Skeletal muscle cell (primary cell): ENCODE measurements at places on chromosomes 5 and 9.

DNA sequence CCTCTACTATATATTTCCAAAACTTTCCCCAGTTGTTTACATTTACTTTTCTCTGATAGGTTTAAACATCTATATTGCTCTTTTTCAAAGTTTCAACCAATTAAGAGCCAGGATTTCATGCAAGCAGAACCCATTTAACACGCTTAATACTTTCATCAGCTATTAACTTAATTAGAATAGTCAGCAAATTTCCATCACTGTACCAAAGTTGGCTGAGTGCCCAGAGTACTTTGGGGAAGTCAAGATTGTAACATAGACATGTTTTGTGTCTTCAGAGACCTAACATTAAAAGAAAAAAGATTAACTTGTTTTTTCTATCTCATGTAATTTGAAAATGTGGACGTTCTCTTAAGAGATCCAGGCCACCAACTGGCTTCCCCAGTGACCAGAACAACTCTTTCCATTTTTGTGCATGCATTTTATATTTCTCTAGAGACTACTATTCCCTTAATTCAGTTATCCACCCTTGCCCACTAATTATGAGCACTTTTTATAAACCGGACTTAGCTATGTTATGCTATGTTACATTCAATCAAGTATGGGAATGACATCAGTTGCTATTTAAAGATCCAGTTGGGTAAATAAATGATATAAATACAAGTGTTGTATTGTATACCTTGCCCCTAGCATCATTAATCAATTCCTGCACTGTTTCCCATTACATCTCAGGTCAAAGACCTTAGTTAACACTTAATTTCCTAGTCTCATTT is 478.1 kb upstream of the NMUR2 start:
- DNase-seq = no peak

DNA sequence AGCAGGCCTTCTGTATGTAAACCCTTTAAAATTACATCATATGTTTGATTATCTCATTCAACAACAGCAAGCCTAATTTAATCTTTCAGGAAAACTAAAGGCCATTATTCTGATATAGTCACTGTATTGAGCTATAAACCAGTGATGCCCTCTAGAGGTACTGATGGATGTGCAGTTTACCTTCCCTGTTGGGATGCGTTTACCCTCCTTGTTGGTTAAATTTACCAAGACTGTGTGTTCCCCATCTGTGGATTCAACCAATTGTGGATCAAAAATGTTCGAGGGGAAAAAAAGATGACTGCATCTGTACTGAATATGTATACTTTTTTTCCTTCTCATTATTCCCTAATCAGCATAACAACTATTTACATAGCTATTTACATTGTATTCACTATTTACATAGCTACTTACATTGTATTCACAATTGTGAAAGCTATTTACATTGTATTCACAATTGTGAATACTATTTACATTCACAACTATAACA is 3.7 kb upstream of the BAAT start:
- no peak for DNase-seq

DNA sequence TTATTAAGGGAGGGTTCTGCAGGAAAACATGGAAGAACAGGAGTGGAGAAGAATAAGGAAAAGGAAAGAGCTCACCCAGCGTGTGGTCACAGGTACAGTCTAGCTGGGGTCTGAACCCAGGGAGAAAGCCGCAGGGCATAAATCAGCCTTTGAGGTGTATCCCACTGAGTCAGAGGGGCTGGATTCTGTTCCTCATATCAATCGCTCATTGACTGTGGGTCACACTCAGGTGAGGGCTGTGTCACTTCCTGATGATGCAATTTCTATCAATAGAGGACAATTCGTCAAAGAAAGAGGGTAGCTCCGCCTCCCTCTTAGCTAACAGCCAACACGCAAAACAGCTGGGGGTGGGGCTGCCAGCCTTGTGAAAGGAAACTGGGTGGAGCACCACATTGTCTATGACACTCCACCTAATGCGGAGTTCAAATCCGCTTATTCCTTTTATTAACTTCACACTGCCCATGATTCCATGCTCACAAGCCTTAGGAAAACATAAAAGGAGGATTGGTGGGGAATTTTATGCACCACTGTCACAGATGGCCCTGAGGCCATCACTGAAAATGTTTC is 176.2 kb downstream of the ICE1 start:
- no peak for DNase-seq

GRCh38 chr5:115490596-115490995 is 54.0 kb downstream of the FEM1C start:
- DNase-seq = no peak

DNA sequence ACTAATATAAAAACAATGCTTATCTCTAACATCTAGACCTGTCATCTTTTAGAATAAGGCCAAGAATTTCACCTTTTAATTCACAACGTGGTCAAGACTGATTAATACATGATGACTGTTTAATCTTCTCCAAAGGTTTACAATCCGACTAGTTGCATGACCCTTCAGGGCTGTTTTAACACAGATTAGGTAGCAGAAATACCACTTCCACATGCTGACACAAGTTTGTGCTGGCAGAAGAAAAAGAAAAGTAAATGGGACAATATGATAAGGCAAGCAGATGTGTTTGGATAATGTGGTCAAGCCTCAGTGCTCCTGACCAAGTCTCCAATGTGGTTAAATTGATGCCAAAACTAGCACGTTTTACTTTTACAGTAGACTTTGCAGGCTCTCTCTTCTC is 31.1 kb downstream of the SEMA6A start:
- DNase-seq = no peak

DNA sequence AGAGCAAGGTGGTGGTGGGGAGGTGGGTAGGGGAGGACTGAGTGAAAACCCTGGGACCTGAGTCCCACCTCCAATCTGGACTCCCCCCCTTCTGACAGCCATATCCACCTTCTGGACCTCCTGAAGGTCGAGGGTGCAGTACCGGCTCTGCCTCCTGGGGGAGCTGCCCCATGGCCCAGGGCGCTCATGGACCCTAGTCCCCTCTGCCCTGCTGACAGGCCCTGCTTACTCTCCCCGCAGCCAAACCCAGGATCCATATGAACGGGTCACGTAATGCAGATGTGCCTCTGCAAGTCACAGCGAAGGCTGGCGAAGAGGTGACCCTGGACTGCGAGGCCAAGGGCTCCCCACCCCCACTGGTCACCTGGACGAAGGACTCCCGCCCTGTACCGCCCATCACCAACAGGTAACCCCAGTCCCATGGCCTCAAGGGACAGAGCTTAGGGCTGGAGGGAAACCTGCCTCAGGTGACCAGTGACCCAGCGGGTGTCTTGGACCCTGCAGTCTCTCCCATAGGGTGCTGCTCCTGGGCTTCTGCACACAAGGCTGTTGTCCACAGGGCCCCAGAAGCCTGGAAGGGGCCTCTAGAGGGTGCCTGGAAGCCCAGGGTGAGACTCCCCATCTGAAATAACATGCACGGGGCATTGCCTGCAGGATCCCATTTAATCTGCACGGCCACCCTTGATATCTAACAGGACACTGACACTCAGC is 61.7 kb downstream of the HMCN2 start:
- no peak for DNase-seq

GRCh38 chr5:137570070-137570469 is 70.9 kb upstream of the SPOCK1 start:
- no peak for DNase-seq

DNA sequence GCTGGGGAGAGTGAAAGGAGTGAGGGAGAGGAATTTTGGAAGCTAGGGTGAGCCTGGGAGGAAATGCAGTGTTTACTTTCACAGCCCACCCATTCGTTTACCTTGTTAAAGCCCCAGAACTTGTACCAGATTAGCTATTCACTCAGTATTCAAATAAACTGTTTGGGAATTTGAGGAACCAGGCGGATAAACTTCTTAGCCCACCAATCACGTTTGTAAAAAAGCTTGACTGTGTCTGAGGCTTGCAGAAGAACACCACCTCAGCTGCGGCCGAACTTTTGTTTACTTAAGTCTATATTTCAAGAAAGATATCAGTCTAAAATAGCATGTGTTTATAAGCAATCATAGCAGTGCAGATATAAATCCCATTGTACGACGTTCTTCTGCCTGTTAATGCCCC is 5.2 kb upstream of the TLE1 start:
- no peak for DNase-seq

DNA sequence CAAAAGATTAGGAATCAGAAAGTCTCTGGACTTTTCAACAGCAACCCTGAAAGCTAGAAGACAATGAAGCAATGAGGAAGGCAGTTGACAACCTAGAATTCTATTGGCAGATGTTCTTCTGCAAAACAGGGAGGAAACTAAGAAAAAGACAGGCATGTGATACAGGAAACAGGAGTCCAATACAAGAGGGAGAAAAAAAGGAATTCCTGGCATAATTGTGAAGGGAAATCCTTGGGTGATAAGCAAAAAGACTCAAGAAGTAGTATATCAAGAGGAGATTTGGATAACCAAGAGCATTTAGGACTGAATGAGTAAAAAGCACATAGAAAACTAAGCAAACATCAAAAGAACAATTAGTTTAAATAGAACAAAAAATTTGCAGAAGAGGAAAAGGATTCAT is 58.6 kb downstream of the LPAR1 start:
- DNase-seq = no peak
